ENCODE measurements at places on chromosomes 2 and 18.

GRCh38 chr18:3585656-3586509 is 135.9 kb downstream of the TGIF1 start:
- DNase-seq = peak; percentile 76

DNA sequence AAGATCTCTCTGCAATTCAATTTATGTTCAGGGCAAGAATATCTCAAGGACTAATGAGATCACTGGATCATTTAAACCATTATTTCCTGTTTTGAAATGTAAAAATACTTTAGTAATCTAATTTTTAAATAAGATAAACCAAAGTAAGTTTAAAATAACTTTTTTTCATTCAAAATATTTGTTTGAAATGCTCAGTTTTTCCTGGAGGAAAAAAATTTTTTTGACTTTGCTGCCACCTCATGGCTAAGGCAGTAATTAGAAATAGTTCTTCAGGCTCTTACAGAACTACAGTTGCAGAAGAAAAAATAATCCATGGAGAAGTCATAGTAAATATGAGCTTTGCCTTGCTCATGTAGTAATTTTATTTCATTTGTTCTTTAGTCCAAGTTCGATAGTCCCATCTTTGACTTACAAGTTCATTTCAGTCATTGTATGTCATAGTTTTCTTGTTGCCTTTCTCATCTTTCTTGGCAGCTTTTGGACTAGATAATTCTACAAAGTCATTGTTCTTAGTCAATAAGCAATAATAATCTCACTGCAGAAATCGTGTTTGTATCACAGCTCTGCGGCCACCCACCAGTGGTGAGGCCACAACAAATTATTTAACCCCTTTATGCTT is 127.4 kb downstream of the DPP4 start:
- DNase-seq = peak; percentile 61

GRCh38 chr2:74515981-74516633 is 1.9 kb downstream of the TLX2 start:
- DNase-seq = peak; percentile 75

- no peak for DNase-seq
These were observed 105.1 kb upstream of the NCKAP5 start for GRCh38 chr2:133673305-133673905.

GRCh38 chr2:198098918-198099317 is 294.5 kb downstream of the PLCL1 start:
- DNase-seq = no peak

DNA sequence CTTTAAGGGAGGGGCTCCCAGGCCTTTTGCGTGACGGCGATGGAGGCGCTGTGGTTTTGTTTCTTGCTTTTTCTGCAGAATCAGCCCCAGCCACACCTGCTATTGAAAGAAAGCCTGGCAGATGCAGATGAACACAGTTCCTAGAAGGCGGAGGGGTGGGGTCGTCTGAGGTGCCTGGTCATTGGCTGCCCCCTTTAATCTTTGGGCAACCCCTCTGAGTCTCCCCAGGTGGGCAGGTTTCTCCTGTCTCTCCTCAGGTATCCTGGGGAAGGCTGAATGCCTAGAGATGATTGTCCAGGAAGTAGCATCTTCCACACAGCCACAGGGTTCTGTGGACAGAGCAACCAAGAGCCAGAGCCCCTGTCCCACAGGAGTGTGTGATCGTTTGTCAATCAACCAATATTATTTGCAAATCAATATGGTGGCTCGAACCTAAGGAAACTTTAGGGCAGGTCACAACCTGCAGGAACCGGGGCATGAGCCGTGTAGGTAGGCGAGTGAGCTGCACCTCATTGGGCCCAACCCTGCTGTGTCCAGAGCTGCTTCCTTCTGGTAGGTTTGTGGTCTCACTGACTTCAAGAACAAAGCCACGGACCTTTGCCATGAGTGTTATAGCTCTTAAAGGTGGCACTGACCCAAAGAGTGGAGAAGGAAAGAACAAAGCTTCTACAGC is 104.3 kb downstream of the NDUFA10 start:
- DNase-seq = no peak

DNA sequence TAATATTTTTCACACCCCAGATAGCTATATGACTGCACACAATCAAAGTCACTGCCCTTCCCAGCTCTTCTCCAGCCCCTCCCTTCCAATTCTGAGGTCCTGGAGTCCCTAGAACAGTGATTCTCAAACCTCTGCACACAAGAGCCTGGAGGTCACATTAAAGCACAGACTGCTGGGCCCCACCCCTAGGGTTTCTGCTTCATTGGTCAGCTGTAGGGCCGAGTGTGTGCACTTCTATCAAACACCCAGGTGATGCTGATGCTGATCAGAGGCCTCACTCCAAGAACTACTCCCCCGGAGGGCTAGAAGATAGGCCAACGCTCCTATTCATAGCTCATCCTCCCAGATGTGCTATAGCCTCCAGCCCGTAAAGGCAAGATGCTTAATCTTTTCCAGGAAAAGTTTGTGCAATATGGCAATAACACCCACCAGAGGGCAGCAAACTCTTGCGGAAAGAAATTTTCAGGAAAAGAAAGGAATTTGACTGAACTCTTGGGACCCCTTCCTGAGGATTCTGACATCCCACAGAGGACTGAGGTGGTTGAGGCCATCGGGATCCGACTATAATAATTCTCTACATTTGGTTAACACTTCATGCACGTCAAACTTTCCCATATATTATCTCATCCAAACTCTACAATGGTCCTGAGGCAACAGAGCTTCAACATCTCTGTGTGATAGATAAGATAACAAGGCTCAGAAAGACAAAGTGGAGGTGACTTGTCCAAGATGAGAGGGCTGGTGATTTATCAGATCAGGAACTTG is 194.2 kb upstream of the PKDCC start:
- peak; percentile 14 for DNase-seq

DNA sequence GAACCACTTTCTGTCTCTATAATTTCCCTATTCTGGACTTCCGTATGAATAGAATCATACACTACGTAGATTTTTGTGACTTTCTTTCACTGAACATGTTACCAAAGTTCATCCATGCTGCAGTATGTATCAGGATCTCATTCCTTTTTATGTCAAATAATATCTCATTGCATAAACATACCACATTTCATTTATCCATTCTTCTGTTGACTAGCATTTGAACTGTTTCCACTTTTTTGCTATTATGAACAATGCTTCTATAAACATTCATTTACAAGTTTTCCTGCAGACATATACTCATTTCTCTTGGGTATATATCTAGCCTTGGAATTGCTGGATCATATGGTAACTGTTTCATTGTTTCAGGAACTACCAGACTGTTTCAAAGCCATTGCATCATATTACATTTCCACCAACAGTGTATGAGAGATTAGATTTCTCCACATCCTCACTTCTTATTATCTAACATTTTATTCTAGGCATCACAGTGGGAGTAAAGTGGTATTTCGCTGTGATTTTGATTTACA is 186.2 kb downstream of the DYM start:
- DNase-seq = no peak

DNA sequence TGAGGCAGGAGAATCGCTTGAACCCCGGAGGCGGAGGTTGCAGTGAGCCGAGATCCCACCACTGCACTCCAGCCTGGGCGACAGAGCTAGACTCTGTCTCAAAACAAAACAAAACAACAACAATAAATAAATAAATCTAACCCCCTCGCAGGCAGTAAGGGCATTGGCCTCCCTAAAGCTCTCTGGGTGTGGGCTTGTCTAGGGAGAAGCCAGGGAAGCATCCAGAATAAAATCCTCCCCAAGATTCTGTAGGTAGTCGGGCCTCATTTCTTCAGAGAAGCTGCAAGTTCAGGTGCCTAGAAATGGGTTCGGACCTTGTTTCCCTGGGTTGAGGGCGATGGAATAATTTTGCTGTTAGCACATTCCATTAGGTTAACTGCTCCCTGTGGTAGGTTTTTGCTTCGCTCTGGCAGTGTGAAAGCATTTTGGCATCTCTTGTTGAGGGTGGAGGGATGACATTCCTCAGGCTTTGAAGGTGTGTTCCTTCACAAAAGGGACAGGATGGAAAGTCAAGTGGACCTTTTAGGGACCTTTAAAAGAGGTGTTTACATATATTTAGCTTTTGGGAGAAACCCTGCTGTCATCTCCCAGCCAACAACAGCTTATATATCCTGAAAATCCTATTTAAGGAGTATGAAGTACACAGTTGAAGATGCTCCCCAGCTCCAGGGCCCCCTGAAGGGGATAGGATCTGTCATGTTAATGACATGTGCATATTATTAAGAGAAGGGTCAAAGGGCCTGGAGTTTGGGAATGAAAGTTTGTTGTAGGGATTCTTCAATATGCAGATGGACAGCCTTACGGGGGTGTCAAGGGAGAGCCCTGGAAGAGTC is 17.7 kb downstream of the MYCN start:
- DNase-seq = no peak

- DNase-seq = no peak
These were observed 7.3 kb upstream of the TPO start for GRCh38 chr2:1405967-1406366.

DNA sequence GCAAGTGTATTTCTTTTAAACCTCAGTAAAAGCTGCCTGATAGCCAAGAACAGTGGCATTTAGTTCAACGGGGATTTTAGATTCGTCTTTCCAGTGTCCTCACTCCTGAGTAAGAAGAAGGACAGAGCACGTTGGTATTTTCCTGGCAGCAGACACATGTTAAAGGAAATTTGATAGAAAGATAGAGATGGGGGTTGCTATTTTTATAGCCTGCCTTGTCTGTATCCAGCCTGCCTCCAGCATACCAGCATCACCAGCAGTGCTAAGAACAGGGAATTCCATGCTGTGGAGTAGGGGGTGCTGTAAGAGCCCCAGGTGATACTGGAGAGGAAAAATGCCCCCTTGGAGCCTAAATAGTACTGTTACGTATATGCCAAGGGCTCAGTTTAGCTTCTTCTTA is 1.1 kb upstream of the SMYD1 start:
- no peak for DNase-seq

- no peak for DNase-seq
These were observed 32.1 kb upstream of the SIGLEC15 start for GRCh38 chr18:45793264-45793965.

GRCh38 chr2:26716769-26717168 is 24.2 kb downstream of the KCNK3 start:
- DNase-seq = no peak

DNA sequence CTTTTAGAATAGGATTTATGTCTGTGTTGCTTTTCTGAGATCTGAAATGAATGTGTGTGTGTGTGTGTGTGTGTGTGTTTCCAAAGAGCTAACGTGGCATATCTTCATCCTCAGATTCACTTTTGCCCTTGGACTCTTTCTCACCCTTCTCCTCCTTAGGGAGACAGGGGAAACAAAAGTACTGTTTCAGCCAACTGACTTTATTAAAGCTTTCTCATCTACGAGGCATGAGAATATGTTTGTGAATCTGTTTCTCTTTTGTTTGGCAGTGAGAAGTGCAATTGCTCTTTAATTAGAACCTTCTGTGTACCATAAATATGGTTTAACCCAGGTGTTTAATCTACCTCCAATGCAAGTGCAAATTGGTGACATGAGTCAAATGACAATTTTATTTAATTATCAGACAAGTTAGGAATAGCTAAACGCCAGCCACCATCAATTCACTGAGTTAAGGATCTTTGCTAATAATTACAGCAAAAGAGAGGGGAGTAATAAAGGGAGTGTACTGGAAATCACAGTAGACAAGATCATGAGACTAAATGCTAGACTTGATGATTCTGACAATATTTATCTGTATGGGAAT is 186.4 kb upstream of the COL3A1 start:
- DNase-seq = no peak

DNA sequence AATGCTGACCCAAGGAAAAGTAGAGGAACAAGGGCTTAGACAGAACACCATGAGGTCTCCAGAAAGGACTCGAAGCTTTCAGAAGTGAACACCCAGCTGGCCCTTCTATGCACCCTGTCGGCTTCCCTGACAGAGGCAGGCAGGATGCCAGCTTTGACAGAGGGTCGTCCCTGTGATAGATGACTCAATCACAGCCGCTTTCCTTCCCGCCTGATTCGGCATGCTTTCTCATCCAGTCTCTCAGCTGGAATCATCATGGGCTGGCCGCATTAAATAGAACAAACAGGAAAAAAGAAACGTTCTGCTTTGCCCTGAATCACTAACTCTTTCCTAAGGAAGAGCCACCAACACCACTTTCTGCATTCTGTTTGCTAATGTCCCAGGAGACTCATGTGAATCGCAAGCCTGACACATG is 140.3 kb upstream of the RAB12 start:
- no peak for DNase-seq

- DNase-seq = no peak
These were observed 79.0 kb downstream of the PTGR3 start for GRCh38 chr18:75129717-75130477.

DNA sequence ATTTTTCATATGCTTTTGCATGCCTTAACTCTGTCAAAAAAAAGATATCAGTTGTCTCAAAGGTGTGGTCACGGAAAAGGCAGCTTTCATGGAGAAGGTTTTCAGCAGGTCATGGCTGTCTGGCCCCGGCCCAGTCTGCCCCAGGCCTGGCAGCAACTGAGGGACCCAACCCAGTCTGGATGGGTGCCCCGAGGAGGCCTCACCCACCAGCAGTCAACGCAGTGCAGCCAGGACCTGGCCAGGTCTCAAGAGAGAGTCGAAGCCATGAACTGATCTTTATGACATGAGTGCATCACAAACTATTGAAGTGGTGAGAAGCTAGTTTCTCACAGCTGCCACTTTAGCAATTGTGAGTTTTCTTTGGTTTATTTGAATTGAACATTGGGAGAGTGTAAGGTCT is 7.9 kb downstream of the TUBB6 start:
- DNase-seq = no peak

Measured in activated CD4-positive, alpha-beta T cell treated with anti-CD3 and anti-CD28 coated beads, Interleukin-2, amount 50 U/mL, for 16 hours (primary cell).